HCT116 (cell line): ENCODE measurements at places on chromosomes 1 and 21.

DNA sequence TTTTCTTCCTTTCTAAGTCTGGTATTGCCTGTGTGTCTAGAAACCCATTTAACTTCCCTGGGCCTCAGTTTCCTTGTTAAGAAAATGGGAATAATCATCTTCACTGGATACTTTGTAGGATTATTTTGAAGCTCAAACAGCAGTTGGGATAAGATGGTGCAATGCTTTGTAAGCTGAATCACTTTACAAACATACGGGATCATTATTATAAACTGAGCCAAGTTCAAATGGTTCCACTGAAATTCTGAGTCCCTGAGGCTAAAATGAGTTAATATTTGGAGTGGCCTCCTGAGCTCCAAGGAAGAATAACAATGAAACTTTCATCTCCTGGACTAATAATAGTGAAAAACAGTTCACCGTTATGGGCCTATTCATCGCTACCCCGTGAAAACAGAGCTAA, 388.0 kb downstream of the PLPP3 start:
- DNase-seq = no peak

DNA sequence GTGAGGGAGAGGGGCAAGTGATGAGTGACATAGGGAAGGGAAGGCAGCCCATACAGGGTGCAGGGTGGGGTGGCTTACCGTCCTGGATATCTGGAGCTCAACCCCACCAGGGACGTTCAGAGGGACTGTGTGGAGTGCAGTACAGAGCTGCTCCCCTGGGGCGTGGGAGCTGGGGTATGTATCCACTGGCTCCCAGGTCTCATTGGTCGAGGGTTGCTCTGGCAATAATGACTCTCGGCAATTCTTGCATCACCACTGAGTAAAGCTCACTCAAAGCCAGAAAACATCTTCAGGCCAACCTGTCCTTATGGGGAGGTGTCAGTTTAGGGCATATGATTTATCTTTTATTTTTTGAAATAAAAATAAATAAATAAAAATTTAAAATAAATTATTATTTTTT, 43.2 kb upstream of the RUNX3 start:
- no peak for DNase-seq

DNA sequence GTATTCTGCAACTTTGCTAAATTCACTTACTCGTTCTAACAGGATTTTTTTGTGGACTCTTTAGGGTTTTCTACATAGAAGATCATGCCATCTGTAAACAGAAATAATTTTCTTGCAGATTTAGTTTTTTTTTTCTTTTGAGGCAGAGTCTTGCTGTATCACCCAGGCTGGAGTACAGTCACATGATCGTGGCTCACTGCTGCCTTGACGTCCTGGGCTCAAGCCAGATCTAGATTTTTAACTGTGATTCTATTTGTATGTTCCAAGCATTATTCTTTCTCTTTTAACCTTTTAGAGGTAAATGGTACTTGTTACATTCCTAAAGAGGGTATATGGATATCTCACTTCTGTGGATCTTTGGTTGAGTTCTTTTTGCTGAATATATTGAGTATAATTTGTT, 18.6 kb downstream of the FABP3 start:
- DNase-seq = no peak

DNA sequence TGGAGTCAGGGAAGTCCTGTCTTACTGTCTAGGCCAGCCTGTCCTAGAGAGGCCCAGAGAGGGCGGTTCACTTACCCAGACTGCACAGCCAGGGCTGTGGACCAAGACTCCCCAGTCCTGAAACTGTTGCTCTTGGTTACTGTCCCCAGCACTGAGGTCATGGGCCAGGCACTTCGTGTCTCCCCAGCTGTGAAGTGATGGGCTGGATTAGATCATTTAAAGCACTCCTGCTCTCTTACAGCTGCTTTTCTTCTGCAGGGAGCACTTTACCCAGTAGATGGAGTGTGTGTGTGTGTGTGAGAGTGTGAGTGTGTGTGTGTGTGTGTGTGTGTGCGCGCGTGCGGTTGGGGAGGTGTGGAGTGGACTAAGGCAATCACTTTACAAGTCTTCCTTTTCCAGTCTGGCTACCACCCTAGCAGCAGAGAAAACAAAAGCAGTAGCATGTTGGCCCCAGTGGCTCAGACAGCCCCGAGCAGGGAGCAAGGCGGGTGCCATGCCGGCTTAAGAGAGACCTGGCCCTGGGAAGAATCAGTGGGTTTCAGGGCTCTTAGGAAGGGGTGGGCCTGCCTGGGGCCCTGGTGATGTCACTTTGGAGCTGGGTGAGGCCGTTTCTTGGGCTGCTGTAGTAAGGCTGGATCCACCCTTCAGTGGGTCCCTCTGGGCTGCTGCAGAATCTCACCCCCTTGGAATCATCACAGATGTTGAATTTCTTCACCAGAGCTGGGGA, 2.4 kb downstream of the SPSB1 start:
- no peak for DNase-seq

DNA sequence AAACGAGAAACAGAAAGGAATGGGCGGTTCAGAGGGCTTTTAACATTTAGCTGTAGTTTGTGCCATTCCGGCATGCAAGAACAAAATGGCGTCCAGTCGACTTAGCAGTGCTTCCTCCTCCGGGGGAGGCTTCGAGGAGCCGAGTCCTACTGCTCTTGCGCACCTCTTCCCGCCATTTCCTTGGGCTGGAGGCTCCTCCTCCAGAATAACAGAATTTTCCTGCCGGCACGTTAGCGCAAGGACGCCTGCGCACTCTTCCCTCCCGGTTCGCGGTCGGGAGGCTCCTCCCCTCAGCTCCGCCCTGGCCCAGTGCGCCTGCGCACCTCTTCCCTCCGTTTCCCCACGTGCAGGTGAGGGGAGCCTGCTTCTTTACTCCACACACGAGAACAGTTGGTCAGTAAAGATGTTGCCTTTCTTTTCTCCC, 1.0 kb downstream of the DMRTB1 start:
- no peak for DNase-seq

- DNase-seq = no peak
These were observed 35.4 kb upstream of the EIF4G3 start for GRCh38 chr1:21212126-21212525.

DNA sequence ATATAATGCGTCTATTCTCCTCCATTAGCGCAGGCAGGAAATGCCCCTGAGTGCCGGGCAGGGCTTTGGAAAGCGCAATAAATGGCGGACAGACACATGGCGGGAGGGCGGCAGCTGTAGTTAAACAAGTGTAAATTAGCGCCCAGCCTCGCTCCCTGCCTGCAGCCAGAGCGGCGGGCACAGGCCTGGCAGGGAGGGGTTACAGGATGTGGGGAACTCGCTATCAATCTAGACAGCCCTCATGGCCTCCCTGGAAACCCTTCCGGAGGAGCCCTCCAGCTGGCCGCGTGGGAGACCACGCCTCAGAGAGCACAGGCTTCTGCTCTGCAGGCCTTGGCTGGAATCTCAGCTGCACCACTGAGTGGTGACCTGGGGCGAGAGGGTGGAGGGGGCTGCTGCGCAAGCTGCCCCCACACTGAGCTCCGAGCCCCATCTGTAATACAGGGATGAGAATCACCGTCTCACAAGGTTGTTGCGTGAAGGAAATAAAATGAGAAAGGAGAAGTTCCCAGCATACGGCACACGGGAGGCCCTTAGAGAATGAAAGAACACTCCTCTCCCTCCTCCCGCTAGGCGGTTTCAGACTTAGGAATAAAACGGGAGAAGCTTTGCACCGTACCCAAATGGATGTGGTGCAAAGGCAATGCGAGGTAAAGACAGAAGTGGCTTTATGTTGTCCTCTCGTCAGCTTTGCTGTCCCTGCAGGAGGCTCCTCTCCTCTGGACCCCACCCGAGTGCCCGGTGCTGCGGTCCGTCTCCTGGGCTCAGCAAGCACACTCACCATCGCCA, 167.2 kb upstream of the POU3F1 start:
- DNase-seq = no peak

GRCh38 chr1:42680921-42681683, 1.1 kb upstream of the YBX1 start:
- no peak for DNase-seq

GRCh38 chr1:4762146-4762545, 107.7 kb downstream of the AJAP1 start:
- DNase-seq = no peak

DNA sequence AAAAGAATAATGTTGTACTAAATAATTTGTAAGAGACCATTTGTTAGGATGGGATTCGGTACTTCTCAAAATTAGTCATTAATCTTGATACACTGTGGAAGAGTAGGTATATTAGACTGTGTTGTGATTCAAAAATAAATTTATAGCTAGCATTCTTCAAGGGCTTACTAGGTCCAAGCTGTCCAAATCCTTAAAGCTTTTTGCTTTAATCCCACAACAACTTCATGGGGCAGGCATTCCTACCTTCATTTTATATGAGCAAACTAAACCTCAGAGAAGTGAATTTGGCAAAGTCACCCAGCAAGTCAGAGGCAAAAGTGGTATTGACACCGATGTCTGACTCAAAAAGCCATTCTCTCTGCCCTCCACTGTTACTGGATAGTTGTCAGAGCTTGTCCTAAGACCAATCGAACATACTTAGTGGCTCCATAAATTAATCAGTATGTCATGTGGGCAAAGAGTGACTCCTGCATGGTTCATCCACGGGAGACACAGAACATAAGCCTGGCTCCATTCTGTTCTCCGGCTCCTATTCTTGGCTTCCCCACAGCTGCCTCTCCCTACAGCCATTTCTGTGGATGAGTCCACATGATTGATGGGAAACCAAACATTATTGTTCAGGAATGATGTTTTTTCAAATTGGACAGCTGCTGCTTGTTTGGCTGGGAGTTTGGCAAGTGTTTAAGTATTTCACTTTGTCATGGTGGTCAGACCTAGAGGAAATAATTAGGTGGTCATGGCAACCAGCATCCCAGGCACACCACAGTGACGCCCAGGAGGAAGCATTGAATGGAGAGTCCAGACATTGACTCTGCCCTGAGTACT, 133.4 kb upstream of the FGGY start:
- no peak for DNase-seq

DNA sequence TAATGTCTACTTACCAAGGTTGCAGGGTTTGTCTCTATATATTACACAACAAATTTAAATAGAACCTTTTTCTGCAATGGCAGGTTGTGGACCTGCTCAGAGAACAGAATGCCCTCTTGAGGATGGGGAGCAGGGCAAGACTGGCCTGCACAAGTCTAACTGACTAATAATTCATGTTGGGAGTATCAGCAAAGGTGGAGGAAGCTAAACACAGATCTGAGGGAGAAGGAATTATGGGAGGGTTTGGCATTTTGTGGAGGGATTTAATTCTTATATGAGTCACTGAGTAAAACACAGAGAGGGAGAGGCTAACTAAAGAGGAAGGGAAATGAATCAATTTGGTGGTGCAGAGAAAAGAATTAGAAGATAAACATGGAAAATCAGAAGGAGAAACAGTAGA, 40.0 kb downstream of the CLDN17 start:
- DNase-seq = no peak

GRCh38 chr1:83123019-83123418, 875.9 kb downstream of the TTLL7 start:
- DNase-seq = no peak

DNA sequence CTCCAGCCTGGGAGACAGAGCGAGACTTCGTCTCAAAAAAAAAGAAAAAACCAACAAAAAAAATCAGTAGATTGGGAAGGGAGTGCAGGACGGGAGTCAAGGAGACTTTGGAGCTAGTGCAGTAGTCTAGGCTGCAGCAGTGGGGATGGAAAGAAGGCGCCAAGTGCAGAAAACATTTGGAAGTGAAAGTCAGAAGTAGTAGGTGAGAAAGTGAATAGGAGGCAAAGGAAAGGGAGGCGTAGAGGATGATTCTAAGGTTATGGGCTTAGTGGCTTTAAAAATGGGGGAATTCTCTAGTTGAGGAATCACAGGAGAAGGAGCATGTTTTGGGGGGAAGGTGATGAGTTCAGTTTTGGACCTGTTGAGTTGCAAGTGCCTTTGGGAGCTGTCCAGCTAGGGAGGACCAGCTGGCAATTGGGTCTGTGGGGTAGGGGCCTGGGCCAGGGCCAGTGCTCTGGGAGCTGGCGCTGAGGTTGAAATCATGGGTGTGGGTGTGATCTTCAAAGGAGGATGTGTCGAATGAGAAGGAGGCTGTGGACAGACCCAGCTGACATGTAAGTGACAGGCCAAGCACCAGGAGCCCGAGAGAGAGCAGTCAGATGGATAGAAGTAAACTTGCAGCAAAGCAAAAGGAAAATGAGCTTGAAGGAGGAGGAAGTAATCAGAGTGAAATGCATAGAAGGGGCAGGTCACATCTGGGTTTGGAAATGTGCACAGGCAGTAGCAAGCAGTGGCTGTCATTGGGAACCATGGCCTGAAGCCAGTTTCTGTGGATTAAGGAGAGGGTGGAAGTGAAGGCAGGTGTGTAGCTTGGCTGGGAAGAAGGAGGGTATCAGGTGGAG, 15.8 kb downstream of the TMCC2 start:
- no peak for DNase-seq
